ENCODE measurements at places on chromosomes 4 and X. TPM values are rescaled to one million over a fixed set of nuclear protein-coding genes. Genes with fewer than 3 reads are reported as not detected.

The STBD1 gene
- 13.0 TPM for total RNA-seq

The STIM2 gene
- total RNA-seq: 11.0 TPM

The C4orf36 gene
- total RNA-seq: 1.2 TPM

The JCHAIN gene
- total RNA-seq: 0.20 TPM

The TBCK gene
- 2.7 TPM for total RNA-seq

The APBB2 gene
- 7.3 TPM for total RNA-seq

The PLXNA3 gene
- total RNA-seq: 17.8 TPM

The ALPK1 gene
- total RNA-seq: 2.2 TPM

The PPEF2 gene
- total RNA-seq: not detected

The FAM9B gene
- not detected for total RNA-seq

The HSD17B13 gene
- total RNA-seq: 0.05 TPM

The EDA2R gene
- total RNA-seq: 12.2 TPM

The DRD5 gene
- 0.03 TPM for total RNA-seq

The TCEAL9 gene
- 103 TPM for total RNA-seq

The SMARCA5 gene
- 20.9 TPM for total RNA-seq

The EMCN gene
- not detected for total RNA-seq

The BEX4 gene
- total RNA-seq: 2.5 TPM

The ENAM gene
- total RNA-seq: not detected

The CSN2 gene
- total RNA-seq: not detected

The FMR1NB gene
- total RNA-seq: not detected

The ADH1A gene
- not detected for total RNA-seq

The CXXC4 gene
- not detected for total RNA-seq

The ADAD1 gene
- not detected for total RNA-seq

The PASD1 gene
- total RNA-seq: not detected

The LPAR4 gene
- total RNA-seq: not detected

The TTC29 gene
- total RNA-seq: not detected

The GAGE12J gene
- not detected for total RNA-seq

The TIGD4 gene
- total RNA-seq: 0.33 TPM

The GPM6B gene
- total RNA-seq: 0.14 TPM

The CXCL11 gene
- 0.21 TPM for total RNA-seq

The NEXMIF gene
- not detected for total RNA-seq

The GPR50 gene
- 0.26 TPM for total RNA-seq

The PLXNB3 gene
- total RNA-seq: 3.5 TPM

The CASP6 gene
- 17.2 TPM for total RNA-seq

The GRIA3 gene
- total RNA-seq: not detected

The RPS6KA6 gene
- total RNA-seq: 5.4 TPM

Data from A549 treated with Hydrocortisone at 1 μM for 4 hours (cell line).